Left ventricle myocardium superior (tissue), 1 donor: ENCODE measurements at places on chromosomes 5 and 9.

GRCh38 chr5:65394087-65394486, 87.6 kb downstream of the ADAMTS6 start:
- peak; percentile 51 for DNase-seq

DNA sequence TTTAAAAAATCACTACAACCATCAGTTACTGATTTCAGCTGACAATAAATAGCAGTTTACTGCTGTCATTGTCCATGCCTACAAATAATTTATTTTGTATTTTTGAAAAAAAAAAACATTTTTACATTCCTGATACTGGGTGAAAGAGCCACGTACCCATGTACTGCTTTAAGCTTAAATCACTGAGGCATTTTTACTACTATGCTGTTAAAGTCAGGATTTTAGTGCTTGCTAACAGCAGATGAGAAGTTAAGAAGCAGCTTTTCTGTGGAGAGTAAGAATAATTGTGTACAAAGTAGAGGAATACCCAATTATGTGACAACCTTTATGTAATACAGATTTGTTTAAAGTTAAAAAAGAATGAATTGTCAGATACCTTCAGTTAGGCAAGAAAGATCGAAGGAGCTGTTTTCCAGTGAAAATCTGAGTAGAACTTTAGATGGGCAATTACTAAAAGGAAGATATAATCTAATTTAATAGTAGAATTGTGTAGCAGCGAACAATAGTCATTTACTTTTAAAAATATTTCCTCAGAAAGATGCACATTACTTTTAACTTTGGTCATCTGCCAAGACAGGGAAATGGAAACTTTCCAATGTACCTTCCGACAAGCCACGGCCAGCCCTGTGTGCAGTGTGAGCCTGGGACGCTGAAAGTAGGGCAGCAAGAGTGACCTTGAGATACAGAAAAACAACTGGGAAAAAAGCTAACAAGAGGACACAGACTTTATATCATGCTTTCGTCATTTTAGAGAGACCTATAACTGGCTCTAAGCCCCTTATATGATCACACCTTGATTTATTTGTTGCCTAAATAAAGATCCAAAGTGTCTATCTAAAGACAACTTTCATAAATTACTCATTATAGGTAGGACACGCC, 39.9 kb downstream of the RHOBTB3 start:
- peak; percentile 62 for DNase-seq

DNA sequence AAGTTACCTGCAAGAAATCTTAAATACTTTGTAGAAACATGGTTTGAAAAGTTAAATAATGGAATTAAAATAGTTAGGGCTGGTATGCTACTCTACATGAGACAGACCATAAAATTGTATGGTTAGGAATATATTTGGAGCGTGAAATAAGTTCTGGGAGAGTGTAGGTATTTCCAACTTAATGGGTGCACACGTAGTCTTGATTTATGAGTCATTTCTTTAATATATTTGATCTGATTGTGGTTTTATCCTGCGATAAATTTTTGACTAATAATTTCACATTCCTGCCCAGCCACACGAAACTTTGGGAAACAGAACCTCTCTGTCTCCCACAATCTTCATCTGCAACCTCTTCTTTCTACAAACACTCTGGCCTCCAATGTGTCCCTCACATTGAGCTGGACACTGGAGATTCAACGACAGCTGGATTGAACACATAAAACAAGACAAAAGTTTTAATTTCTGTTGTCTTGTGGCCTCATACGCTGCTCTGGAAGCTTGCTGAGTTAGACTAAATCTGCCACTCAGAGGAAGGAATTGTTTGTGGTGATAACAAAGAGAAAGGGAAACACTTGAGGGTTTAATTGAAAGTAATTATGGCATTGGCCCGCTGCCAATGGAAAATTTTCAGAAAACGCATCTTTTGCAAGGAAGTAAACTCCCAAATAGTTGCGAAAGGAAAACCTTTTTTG, 201.8 kb upstream of the ZNF608 start:
- DNase-seq: no peak

DNA sequence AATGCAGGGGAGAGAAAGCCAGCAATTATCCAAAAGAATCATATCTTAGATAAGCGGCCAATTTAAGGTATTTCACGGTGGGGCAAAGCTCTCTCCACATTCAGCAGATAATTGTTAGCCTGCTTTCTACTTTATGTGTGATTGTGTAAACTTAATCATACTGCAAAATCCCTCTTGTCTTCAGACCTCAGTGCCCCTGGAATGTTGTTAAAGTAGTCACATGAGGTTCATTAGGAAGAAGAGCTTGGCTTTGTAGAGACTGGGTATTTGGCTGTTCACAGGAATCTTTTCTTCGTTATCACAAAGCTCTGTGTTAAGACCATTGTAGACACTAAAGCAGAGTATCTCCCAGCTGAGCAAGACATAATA, 127.0 kb downstream of the RFK start:
- DNase-seq: no peak

DNA sequence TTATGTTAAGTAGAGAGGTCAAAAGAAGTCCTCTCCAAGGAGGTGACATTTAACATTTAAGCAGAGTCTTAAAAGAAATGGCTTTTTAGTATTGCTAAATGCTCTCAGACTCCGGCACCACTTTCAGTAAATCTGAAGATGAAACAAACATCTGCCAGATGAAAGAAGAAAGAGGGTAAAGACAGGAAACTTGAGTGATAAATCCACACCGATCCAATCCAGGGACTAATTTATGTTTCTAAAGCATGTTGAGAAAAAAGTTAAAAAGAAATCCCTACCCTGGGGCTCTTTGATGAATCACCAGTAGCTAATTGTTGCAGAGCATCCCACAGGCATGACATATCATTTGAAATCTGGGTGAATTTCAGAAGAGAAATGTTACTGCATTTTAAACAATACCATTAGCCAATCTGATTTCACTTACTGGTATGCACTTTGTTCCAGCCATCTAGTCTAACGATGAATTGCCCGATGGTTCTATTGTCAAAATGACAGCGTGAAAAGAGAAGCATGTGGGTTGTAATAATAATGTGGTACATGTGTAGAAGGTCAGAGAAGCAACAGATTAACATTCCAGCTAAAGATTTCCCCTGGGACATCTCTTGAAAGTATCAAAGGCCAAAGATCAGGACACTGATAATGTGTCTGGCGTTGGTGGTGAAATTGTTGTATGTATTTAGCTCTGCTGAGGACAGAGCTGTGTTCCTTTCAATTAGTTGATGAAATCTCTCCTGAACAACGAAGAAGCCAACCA, 485.7 kb downstream of the CSNK1G3 start:
- no peak for DNase-seq
